ENCODE measurements at places on chromosomes 3 and 15. TPM values are rescaled to one million over a fixed set of nuclear protein-coding genes. Genes with fewer than 3 reads are reported as not detected.

Gene REC114
- not detected for total RNA-seq

Gene RFTN1
- total RNA-seq, result 31.4 TPM

Gene NR1I2
- total RNA-seq, result not detected

Gene UBAP1L
- total RNA-seq, result 1.3 TPM

Gene CD47
- 93.7 TPM for total RNA-seq

Gene ADPRH
- 4.5 TPM for total RNA-seq

Gene EPHB3
- total RNA-seq, result 8.5 TPM

Gene ALDH1L1
- total RNA-seq, result 0.25 TPM

Gene STRIT1
- not detected for total RNA-seq

Gene PLA1A
- total RNA-seq, result 0.25 TPM

Gene IQCF5
- total RNA-seq, result not detected

Gene SLC9C1
- total RNA-seq, result 0.12 TPM

Gene XCR1
- under 0.01 TPM for total RNA-seq

Gene SLC28A2
- not detected for total RNA-seq

Gene GP9
- total RNA-seq, result not detected

Gene ZMYND10
- total RNA-seq, result 1.2 TPM

Gene PLCH1
- total RNA-seq, result 0.11 TPM

Gene NPHP3
- 31.5 TPM for total RNA-seq

Gene MUC20
- 0.22 TPM for total RNA-seq

Gene STRC
- total RNA-seq, result not detected

Gene HYKK
- 4.9 TPM for total RNA-seq

Gene HIGD2B
- total RNA-seq, result not detected

Gene ANKUB1
- total RNA-seq, result not detected

Gene GPR27
- total RNA-seq, result 0.12 TPM

Gene GOLGA6D
- not detected for total RNA-seq

Gene SEMA6D
- 4.5 TPM for total RNA-seq

Gene TERB2
- not detected for total RNA-seq

Gene TRIM42
- not detected for total RNA-seq

Gene TOPAZ1
- total RNA-seq, result not detected

Gene GOLGA8J
- 0.11 TPM for total RNA-seq

Gene ATP10A
- total RNA-seq, result 0.66 TPM

Gene GASK1A
- total RNA-seq, result 2.2 TPM

Gene CYP19A1
- total RNA-seq, result 0.12 TPM

Gene FBXL2
- 29.0 TPM for total RNA-seq

Gene ROPN1
- total RNA-seq, result not detected

Gene DAG1
- total RNA-seq, result 49.7 TPM

Gene BNC1
- total RNA-seq, result 11.3 TPM

Gene SCAANT1
- total RNA-seq, result not detected

Gene GPR149
- total RNA-seq, result not detected

Measured in uterine smooth muscle cell (primary cell).